ENCODE measurements at places on chromosomes 6 and 20. TPM values are rescaled to one million over a fixed set of nuclear protein-coding genes. Genes with fewer than 3 reads are reported as not detected.

- H3K4me1 ChIP-seq = no peaks in the 10 kb centered on the region
- H3K27me3 ChIP-seq = no peaks in the 10 kb centered on the region
- no peak overlapping the region for H3K4me3 ChIP-seq
- DNase-seq = no peak
- no peaks in the 10 kb centered on the region for H3K36me3 ChIP-seq
Observed at GRCh38 chr6:118984342-118984741, 49.4 kb upstream of the MCM9 start.

GRCh38 chr20:38725931-38726803 lies 1.9 kb downstream of the SLC32A1 start:
- H3K4me3 ChIP-seq = no peak overlapping the region
- H3K27me3 ChIP-seq = peaks cover 51% of the 10 kb centered on the region
- H3K36me3 ChIP-seq = no peaks in the 10 kb centered on the region

- no peak for DNase-seq
- no peaks in the 10 kb centered on the region for H3K27me3 ChIP-seq
- no peaks in the 10 kb centered on the region for H3K4me1 ChIP-seq
- H3K36me3 ChIP-seq = no peaks in the 10 kb centered on the region
- no peak overlapping the region for H3K4me3 ChIP-seq
Observed at GRCh38 chr6:132247381-132248159, 153.7 kb downstream of the MOXD1 start.

- H3K4me1 ChIP-seq = peaks cover 9% of the 10 kb centered on the region
- peaks cover 39% of the 10 kb centered on the region for H3K36me3 ChIP-seq
- H3K27ac ChIP-seq = no peak overlapping the region
- DNase-seq = no peak
- no peaks in the 10 kb centered on the region for H3K27me3 ChIP-seq
- H3K4me3 ChIP-seq = no peak overlapping the region
Observed at GRCh38 chr6:53041356-53041755, 23.8 kb upstream of the FBXO9 start.

DNA sequence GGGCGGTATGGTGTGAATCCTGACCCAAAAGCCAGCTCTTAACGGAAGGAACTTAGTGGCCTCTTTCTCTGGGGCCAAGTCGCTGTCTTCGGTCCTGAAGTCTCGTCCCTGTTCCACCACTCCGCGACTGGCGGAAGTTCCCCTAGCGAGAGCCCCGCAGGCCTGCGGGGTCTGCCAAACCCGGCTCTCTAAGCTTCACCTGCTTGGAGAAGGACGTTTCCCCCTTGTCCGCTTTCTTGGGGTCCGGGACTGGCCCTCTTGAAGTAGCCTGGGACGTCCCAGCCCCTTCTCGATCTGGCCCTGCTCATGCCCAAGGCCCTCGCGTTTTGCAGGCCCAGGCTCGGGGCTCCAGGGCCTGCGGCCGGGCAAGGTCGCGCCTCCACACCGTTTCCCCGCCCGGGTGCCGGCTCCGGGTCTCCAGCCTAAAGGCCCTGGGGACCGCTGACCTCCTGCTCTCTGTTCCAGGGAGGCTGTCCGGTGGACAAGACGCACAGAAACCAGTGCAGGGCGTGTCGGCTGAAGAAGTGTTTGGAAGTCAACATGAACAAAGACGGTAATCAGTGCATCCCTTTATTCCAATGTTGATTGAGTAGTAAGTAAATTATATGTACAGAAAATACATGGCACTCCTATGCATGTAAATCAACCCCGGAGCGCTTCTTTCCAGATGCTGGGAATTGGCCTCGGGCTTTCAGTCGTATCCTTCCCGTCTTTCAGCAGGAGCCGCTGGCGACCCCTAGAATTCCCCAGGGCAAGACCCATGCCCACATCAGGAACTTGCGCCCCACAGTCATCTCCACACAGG lies 8.8 kb downstream of the NR2E1 start:
- no peak overlapping the region for H3K27ac ChIP-seq
- no peak overlapping the region for H3K4me3 ChIP-seq
- no peaks in the 10 kb centered on the region for H3K36me3 ChIP-seq
- no peak for DNase-seq

GRCh38 chr6:15875797-15876196 lies 213.0 kb upstream of the DTNBP1 start:
- H3K4me3 ChIP-seq = no peak overlapping the region
- H3K36me3 ChIP-seq = no peaks in the 10 kb centered on the region
- DNase-seq = no peak
- H3K4me1 ChIP-seq = peaks cover 15% of the 10 kb centered on the region

DNA sequence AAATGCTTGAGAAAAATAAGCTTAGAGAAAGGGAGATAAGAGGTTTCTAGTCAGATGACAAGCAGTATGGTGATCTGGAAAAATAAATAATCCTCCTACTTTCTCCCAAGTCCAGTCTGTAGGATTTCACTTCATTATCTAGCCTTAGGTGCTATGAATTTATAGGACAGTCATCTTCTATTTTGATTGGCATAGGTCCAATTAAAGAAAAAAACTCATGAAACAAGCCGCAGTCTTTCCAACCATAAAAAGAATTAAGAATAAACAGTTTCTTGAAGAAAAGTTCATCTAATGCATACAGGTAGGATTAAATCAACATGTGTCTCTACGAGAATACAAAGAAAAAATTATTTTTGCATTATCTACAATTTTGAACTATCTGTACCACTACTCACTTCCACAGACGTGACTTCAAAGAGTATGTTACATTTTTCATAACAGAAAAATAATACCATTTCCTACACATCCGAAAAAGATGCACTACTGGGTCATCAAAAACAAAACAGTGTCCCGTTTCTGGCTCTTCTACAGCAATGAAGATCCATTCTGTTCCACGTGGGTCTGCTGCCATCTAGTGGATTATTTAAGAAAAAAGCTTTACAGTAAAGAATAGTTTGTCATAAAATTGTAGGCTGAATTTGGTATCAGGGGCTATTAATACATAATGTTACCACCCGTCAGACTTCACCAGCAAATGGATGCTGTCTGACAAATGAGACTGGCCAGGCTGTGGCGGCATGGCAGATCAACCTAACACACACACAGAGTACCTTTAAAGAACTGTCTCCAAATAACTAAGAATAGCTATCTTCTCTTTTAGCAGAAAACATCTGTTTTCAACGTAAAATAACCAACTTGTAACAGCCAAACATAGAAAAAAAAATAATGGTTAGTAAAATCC lies 28.9 kb downstream of the STX7 start:
- H3K36me3 ChIP-seq = no peaks in the 10 kb centered on the region
- no peak overlapping the region for H3K27ac ChIP-seq
- H3K4me1 ChIP-seq = peaks cover 19% of the 10 kb centered on the region
- no peak overlapping the region for H3K4me3 ChIP-seq
- H3K27me3 ChIP-seq = no peaks in the 10 kb centered on the region

- DNase-seq = no peak
- no peak overlapping the region for H3K27ac ChIP-seq
- no peaks in the 10 kb centered on the region for H3K27me3 ChIP-seq
- H3K4me3 ChIP-seq = no peak overlapping the region
- H3K36me3 ChIP-seq = no peaks in the 10 kb centered on the region
- H3K4me1 ChIP-seq = no peaks in the 10 kb centered on the region
Observed at GRCh38 chr20:46977204-46977603, 82.6 kb downstream of the EYA2 start.

DNA sequence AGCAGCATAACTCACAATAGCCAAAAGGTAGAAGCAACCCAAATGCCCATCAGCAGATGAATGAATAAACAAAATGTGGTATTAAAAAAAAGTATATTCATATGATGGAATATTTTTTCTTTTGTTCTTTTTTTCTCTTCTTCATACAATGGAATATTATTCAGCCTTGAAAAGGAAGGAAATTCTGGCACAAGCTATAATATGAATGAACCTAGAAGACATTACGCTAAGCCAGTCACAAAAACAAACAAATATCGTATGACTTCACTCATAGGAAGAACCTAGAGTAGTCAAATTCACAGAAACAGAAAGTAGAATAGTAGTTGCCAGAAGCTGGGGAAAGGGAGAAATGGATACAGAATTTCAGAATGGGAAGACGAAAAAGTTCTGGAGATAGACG lies 63.7 kb downstream of the RBL1 start:
- no peak overlapping the region for H3K4me3 ChIP-seq
- no peaks in the 10 kb centered on the region for H3K27me3 ChIP-seq
- peaks cover 14% of the 10 kb centered on the region for H3K36me3 ChIP-seq

DNA sequence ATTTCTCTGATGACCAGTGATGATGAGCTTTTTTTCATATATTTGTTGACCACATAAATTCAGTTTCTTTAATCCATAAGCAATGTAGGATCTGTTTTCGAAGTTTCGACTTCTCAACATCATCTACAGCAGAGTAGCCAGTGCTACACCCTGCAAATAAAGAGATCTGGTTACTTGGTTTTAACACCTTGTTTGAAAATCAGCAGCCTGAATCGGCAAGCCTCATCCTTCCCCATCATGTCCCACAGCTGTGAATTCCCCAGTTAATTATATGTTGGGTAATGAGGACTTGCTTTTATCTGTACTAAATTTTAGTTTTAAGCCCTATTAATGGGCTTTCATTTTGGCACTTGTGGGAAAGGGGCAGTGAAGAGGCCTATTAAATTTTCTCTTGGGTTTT lies 80.6 kb downstream of the BMP2 start:
- no peak overlapping the region for H3K4me3 ChIP-seq
- no peak for DNase-seq
- H3K36me3 ChIP-seq = no peaks in the 10 kb centered on the region
- no peaks in the 10 kb centered on the region for H3K4me1 ChIP-seq

GRCh38 chr20:36408219-36408618 lies 102.1 kb downstream of the DLGAP4 start:
- no peak overlapping the region for H3K27ac ChIP-seq
- DNase-seq = no peak
- no peak overlapping the region for H3K4me3 ChIP-seq
- H3K36me3 ChIP-seq = no peaks in the 10 kb centered on the region
- no peaks in the 10 kb centered on the region for H3K27me3 ChIP-seq

GRCh38 chr20:37219751-37220668 lies 40.7 kb upstream of the MROH8 start:
- H3K27ac ChIP-seq = peak overlapping the region; percentile 14
- H3K36me3 ChIP-seq = no peaks in the 10 kb centered on the region
- H3K4me1 ChIP-seq = peaks cover 17% of the 10 kb centered on the region

The GJA10 gene
- total RNA-seq = not detected

The NRSN1 gene
- total RNA-seq = 1.5 TPM

The ULBP3 gene
- 1.7 TPM for total RNA-seq

The CGA gene
- not detected for total RNA-seq

The F13A1 gene
- total RNA-seq = 58.4 TPM

The WFDC10B gene
- not detected for total RNA-seq

The POM121L2 gene
- total RNA-seq = not detected

All from vagina (tissue), 2 donors.